ENCODE measurements at places on chromosomes 6 and 20.

- no peak for DNase-seq
Observed at GRCh38 chr20:64100946-64101688, 6.2 kb downstream of the NPBWR2 start.

DNA sequence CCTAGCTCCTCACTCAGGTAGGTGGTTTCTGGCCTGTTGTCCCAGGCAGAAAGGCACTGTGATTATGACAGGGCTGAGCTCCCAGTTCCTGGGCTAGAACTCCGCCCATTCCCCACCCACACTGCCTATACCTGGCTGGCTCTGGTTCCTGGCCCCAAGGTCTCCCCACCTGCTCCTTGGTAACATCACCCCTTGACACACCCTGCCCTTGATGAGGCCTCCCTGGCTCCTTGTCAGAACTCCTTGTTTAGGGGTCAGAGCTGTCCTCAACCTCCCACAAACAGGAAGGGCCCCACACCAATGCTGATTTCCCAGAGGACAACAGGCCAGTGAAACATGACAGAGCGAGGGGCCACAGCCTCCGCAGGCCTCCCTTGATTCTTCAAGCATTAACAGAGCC is 15.5 kb upstream of the MYMX start:
- DNase-seq: no peak

DNA sequence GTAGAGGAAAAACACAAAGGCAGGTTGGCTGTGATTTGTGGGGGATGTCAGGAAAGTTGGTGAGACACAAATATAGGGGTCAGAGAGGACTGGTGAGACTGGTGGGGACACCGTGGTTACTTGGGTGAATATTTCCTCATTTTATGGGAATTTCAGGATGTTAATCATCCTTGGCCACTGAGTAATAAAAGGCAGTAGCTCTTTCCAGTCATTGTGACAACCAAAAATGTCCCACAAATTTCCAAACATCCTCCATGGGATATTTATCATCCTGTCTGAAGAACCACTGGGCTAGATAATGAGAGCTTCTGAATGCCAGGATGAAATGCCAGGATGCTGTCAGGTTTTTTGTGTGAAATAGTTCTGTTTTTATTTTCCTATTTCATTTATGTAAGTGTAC is 374.1 kb downstream of the CD109 start:
- DNase-seq: no peak

- DNase-seq: no peak
Observed at GRCh38 chr20:46334303-46334904, 26.1 kb upstream of the CDH22 start.

Data from NCI-H510A (cell line).